ENCODE measurements at places on chromosomes 4 and X. TPM values are rescaled to one million over a fixed set of nuclear protein-coding genes. Genes with fewer than 3 reads are reported as not detected.

NLGN3 gene
- total RNA-seq: 1.2 TPM

CTAG1A gene
- total RNA-seq: not detected

BMP3 gene
- not detected for total RNA-seq

DUSP21 gene
- total RNA-seq: not detected

HSFX4 gene
- not detected for total RNA-seq

GAB1 gene
- 2.9 TPM for total RNA-seq

RAB28 gene
- 10.3 TPM for total RNA-seq

GPR119 gene
- not detected for total RNA-seq

GAGE2A gene
- not detected for total RNA-seq

GLRA2 gene
- not detected for total RNA-seq

IL1RAPL2 gene
- not detected for total RNA-seq

CXCL5 gene
- total RNA-seq: 54.6 TPM

ITGB1BP2 gene
- total RNA-seq: 1.0 TPM

RNF212 gene
- total RNA-seq: 2.2 TPM

CDKL5 gene
- total RNA-seq: 7.1 TPM

FREM3 gene
- not detected for total RNA-seq

ADGRL3 gene
- 0.05 TPM for total RNA-seq

AWAT2 gene
- not detected for total RNA-seq

STK26 gene
- 9.9 TPM for total RNA-seq

JAKMIP1 gene
- not detected for total RNA-seq

KIT gene
- not detected for total RNA-seq

DACH2 gene
- not detected for total RNA-seq

SSX3 gene
- total RNA-seq: not detected

DMD gene
- total RNA-seq: not detected
